ENCODE measurements at places on chromosomes 2 and 18.
A peak's percentile ranks its signal among the peaks of the same experiment; 100 is the strongest.

DNA sequence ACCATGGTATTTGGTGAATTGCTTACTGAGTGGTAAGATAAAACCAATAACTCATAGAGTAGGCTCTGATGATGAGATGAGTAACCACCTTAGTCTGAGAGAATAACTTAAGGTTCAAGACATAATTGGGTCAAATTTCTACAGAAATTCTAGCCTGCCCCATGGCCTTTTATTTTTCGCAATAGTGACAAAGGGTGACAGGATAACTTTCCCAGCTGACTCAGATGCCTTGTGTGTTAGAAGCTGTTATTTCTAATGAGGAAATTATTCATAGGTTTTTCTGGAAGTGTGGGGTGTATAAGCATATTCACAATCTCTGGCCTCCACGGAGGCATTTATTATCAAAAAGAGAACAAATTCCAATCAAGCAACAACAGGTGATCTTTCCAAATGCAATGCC is 159.0 kb downstream of the NUP35 start:
- no peak for DNase-seq

DNA sequence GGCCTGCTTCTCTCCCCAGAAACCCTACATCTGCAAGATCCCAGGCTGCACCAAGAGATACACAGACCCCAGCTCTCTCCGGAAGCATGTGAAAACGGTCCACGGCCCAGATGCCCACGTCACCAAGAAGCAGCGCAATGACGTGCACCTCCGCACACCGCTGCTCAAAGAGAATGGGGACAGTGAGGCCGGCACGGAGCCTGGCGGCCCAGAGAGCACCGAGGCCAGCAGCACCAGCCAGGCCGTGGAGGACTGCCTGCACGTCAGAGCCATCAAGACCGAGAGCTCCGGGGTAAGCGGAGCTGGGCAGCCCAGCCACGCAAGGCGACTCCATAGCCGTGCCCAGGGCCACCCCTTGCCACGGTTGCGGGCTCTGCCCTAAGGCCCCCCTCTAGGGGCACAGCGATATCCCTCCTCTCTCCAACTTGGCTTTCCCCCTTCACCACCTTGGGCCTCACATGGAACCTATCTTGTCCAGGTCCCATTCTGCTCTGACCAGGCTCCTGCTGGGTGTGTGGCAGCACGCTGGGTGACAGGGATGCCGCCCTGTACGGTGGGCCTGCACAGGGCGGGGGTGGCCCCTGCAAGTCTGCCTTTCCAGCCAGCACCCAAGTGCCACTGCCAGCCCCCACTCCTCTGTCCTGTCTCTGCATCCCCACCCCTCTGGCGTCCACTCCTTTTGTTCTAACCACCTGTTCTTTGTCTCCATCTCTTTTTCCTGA is 248.9 kb downstream of the GLI2 start:
- DNase-seq, result no peak

GRCh38 chr2:211426240-211426639 is 869.8 kb downstream of the CPS1 start:
- no peak for DNase-seq

GRCh38 chr2:60605866-60606265 is 52.4 kb upstream of the BCL11A start:
- DNase-seq, result no peak

GRCh38 chr2:46684661-46685060 is 205.3 kb downstream of the TMEM247 start:
- no peak for DNase-seq

GRCh38 chr2:84889332-84889731 is 8.4 kb upstream of the TRABD2A start:
- DNase-seq, result no peak

- no peak for DNase-seq
Observed at GRCh38 chr2:65316072-65316471, 88.4 kb downstream of the ACTR2 start.

DNA sequence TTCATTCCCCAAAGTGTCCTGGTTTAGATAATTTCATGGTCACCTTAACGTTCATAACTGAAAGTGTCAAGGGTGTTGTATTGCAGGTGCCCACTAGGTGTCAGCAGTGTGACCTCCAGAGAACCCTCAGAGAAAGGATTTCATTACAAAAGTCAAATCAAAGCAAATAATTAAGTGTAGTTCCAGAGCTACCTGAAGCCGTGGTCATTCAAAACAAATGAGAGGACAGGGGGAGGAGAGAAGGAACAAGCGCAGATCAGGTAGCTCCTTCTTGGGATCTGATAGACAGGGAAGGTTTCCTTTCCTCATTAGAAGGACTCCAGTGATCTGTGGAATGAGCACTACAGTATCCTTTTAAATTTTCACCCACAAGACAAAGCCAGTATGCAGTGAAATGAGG is at the start of gene SLC9A4:
TSS of gene SLC9A4 (plus strand) at position 207 of the 400 bp plus-strand sequence. CDS start 534 bp downstream, outside the sequence.
- DNase-seq, result no peak

DNA sequence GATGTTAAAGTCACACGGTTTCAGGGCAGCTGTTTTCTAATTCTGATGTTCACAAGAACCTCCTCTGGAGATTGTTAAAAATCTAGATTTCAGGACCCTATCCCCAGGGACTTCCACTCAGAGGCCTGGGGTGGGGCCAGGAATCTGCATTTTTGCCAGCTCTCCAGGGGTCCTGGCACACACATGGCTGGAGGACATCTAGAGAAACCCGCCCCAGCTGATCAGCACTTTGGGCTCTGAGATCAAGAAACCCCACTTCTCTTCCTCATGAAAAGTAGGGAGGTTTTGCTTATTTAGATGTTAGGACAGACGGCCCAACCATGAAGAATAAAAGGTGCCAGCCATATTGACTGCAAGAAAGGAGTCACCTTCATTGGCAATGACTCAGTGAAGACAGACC is 148.8 kb downstream of the TNS1 start:
- no peak for DNase-seq

DNA sequence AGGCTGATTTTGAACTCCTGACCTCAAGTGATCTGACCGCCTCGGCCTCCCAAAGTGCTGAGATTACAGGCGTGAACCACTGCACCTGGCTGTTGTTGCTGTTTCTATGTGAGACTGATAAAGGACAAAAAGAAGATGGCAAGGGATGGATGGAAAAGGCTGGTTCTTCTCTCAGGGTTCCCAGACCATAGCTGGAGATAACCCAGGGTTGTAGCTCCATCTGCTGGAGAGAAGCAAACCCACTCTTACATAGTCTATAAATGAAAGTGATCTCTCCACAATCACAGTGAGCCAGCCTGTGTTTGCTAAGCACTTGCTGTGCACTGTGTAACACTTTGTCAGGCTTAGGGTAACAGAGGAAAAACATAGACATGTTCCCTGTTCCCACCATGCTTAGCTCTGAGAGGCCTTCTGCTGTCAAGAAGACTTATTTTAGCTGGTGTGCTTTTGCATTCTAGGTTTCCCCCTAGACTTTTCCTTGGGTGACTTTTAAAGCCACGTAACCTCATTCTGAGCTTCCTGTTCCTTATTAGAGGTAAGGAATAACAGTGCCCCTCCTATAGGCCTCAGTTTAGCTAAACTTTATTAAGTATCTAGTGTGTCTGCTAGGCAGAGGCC is 49.7 kb downstream of the LIMS1 start:
- DNase-seq, result peak; percentile 53

- DNase-seq, result no peak
Observed at GRCh38 chr2:14560716-14561115, 71.8 kb upstream of the LRATD1 start.

- DNase-seq, result no peak
Observed at GRCh38 chr18:58292638-58293037, 248.6 kb downstream of the NEDD4L start.

- no peak for DNase-seq
Observed at GRCh38 chr2:26740890-26741302, 23.2 kb upstream of the SLC35F6 start.

DNA sequence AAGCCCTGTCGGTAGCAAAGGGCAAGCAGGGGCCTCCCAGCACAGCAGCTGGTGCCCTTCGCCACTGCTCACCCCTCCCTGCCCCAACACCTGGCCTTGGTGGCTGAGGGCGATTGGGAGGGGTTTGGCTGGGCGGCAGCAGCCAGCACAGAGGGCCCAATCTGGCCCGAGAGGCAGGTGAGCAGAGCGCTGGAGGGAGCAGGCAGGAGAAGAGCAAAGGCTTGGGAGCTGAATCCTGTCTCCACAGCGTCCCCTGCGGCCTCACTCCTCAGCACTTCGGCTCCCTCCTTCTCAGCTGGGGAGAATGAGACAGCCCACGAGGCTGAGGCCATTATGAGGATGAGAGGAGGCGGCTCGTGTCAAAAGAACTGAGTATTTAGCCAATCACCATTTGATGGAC is 74.9 kb upstream of the TAF1B start:
- no peak for DNase-seq

DNA sequence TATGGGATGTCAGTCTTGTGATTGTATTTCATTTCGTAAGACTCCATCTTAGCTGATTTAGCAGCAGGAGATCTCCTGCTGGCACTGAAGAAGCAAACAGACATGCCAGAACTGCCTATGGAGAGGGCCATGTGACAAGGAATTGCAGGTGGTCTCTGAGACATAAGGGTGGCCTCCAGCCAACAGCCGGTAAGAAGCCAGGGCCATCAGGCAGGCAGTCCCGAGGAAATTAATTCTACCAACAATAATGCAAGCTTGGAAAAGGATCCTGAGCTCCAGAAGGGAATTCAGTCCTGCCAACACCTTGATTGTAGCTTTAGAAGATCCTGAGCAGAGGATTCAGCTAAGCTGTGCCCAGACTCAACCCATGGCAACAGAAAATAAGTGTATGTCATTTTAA is 87.1 kb upstream of the DNAJC10 start:
- DNase-seq, result no peak

DNA sequence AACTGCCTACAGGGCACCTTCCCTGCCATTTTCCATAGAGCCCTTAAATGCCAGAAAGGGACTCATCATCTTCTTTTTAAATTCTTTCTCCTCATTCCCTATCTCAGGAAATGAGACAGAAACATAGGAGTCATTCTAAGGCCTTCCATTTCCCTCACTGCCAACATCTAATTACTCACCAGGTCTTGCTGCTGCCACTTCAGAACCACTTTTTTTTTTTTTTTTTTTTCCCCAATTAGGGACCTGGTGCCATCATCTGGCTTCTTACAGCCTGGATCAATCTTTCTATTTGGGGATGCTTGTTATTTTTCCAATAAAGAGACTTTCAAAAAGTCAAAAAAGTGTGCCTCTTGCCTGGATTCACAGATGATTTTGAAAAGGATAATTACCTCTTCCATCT is 373.4 kb downstream of the LPIN1 start:
- no peak for DNase-seq

DNA sequence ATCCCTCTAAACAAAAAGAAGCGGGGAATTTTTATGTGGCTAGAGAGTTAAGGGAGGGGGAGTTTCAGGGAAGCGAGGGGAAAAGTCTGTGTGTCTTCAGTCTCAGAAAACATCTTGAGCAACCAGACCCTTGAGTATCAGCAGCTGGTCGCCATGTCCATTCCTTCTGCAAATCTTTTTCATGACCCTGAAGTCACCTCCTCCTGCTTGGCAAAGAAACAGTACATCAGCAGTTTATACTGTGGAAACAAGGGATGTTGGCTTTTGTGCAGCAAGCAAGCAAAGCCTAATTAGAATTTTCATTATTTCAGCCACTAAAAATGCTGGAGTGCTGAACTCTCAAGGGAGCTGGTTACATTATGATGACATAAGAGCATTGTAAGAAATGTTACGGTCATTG is 187.4 kb upstream of the SLC8A1 start:
- no peak for DNase-seq
